ENCODE measurements at places on chromosomes 3 and 15.

- DNase-seq, result no peak
Measured at GRCh38 chr3:70984776-70985482, 598.6 kb downstream of the FOXP1 start.

DNA sequence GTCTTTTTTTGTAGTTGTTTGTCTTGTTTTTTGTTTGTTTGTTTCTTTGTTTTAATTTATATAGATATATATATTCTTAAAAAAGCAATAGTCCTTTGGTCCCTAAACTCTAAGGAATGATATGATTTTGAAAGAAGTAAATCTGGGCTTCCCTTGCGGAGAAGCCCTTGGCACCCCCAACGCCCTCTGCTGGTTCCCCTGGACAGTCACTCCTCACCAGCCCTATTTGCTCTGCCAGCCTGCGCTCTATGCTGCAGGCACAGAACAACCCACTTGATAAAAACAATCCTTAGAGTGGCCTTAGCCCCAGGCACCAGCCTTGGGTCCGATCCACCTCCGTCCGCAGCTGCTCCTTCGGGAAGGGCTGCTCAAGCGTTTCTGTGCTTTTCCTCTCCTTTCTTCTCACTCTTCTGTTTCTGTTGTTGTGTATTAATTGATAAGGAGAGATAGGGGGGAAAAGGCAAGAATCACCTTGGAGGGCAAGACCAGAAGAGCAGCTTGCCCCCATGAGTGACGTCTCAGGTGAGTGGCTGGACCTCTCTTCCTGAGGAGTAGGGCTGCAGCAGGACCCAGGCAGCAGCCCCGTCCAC is 13.7 kb upstream of the PARP6 start:
- no peak for DNase-seq

- peak; percentile 79 for DNase-seq
Measured at GRCh38 chr15:51869060-51869421, 39.6 kb downstream of the TMOD3 start.

- peak; percentile 76 for DNase-seq
Measured at GRCh38 chr3:25430287-25430934, 2.3 kb downstream of the RARB start.

GRCh38 chr3:143040261-143040879 is 39.0 kb downstream of the U2SURP start:
- DNase-seq, result no peak

DNA sequence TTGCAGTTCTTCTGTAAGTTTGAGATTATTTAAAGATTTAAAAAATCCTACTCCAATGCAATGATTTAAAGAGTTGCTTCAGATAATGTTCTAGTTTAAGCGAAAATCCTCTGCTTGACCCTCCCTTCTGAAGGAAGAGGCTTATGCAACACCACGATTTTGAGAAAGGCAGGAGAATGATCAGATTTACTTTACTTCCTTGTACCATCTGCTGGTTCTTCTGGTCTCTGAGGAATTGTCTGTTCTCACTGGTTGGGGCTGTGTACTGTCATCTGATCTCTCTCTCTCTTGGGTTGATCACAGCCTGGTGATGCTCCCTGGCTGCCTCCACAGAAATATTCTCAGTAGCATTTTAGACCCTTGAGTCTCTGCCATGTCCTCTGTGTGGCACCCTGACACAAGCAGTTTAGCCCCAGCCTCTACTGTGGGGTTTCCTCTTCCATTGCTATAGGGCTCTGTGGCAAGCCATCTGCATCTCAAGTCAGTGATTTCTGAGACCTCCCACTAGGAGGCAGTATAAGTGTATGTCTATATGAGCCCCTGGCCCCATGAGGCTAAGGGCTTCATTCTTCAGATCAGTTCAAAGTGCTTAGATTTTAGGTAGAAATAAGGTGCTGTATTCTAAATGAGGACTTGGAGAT is 50.8 kb upstream of the PLAAT1 start:
- peak; percentile 87 for DNase-seq

- DNase-seq, result peak; percentile 82
Measured at GRCh38 chr3:188853856-188854771, 317.7 kb upstream of the TPRG1 start.

DNA sequence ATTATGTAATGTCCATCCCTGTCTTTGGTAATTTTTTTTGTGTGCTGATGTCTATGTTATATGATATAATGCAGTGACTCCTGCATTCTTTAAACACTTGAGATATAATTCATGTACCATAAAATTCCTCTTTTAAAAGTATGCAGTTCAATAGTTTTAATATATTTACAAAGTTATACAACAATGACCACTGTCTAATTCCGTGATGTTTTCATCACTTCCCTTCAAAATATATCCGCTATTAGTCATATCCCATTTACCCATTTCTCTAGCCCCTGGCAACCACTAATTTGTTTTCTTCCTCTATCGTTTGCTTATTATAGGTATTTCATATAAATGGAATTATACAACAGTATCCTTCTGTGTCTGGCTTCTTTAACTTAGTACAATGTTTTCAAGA is 64.9 kb upstream of the SUCLG2 start:
- no peak for DNase-seq

GRCh38 chr15:88636050-88636449 is 2.8 kb upstream of the ISG20 start:
- DNase-seq, result no peak

- no peak for DNase-seq
Measured at GRCh38 chr3:143067201-143067600, 52.4 kb upstream of the CHST2 start.

Measured in umbilical cord (tissue), 2 donors.